Naive thymus-derived CD8-positive, alpha-beta T cell (primary cell): ENCODE measurements at places on chromosomes 4 and X.

DNA sequence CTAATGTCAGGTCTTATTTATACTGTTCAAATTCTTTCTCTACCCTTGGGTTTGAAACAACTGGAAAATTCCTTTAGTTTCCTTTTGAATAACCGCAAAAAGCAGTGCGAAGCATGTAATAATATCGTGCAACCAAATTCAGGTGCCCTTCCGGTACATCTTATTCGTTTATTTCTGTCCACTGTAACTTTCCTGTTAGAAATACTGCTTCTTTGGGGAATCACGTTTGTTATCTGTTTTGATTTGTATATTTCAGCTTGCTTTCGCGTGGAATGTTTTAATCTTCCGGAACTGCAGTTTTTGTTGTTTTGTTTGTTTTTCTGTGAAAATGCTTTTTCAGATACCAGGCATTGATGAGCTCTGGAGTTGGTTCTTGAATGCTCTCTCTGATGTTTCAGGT lies 85.7 kb upstream of the HPRT1 start:
- peaks cover 30% of the 10 kb centered on the region for H3K4me1 ChIP-seq
- peak overlapping the region; percentile 96 for H3K27ac ChIP-seq
- DNase-seq = no peak
- H3K36me3 ChIP-seq = no peaks in the 10 kb centered on the region
- no peaks in the 10 kb centered on the region for H3K27me3 ChIP-seq

DNA sequence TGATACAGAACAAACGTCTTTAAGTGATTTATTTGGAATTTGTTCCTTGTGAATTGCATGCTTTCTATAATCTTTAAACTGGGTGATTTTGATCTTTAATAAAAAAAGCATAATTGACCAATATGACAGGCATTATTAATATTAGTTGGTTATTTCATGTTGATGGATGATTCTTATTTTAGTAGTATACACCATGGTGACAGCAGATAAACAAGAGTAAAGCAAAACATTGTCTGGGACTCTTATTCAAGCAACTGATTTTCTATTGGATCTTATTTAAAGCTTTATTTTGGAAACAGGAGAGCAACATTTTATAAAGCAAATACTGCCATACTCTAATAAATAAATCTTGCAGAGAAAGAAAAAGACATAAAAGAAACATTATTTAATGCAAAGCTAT lies 591.4 kb upstream of the GNPDA2 start:
- H3K4me3 ChIP-seq = no peak overlapping the region
- no peaks in the 10 kb centered on the region for H3K27me3 ChIP-seq
- H3K4me1 ChIP-seq = no peaks in the 10 kb centered on the region
- H3K36me3 ChIP-seq = no peaks in the 10 kb centered on the region

DNA sequence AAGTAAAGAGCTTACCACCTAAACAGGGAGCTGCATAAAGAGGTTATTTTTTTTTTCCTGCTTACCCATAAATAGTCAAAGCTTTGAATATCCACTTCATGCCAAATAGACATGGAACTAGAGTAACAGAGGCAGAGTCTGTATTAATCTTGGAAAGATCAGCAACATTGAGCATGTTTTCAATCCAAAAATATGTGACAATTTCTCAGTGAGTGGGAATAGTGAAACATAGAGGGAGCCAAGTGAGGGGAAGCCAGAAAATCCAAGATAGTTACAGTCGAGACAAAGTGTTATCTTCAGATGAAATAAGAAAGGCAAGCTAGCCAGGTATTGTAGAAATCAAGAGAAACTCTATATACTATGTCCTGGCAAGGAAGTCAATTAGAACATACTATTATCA lies 122.3 kb upstream of the TACR3 start:
- no peak overlapping the region for H3K4me3 ChIP-seq
- no peaks in the 10 kb centered on the region for H3K27me3 ChIP-seq
- DNase-seq = no peak
- no peak overlapping the region for H3K27ac ChIP-seq
- no peaks in the 10 kb centered on the region for H3K36me3 ChIP-seq

DNA sequence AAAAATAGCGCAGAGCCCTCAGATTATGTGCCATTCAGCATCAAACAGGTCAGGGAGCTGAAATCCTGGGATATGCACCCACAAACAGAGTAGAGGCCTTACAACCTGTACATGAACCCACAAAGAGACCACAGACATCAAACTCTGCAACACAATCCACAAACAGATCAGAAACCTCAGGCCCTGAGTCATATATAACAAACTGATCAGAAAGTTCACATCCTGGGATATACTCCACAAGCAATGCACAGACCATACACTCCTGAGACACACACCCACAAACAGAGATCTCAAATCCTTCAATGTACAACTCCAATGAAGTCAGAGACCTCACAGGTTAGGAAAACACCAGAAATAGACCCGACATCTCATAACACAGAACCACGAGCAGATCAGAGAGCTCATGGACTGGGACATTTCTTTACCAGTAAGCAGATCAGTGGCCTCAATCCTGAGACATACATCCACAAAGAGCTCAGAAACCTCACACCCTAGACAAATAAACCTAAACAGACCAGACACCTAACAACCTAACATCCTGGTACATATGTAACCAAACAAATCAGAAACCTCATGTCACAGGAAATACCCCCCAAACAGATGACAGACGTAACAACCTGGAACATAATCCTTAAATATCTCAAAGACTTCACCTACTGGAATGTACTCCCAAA lies 24.2 kb downstream of the SUV39H1 start:
- H3K27me3 ChIP-seq = no peaks in the 10 kb centered on the region
- H3K36me3 ChIP-seq = no peaks in the 10 kb centered on the region
- H3K4me3 ChIP-seq = no peak overlapping the region
- H3K27ac ChIP-seq = no peak overlapping the region
- H3K4me1 ChIP-seq = peaks cover 45% of the 10 kb centered on the region

- peaks cover 3% of the 10 kb centered on the region for H3K4me1 ChIP-seq
- H3K27ac ChIP-seq = no peak overlapping the region
- no peak overlapping the region for H3K4me3 ChIP-seq
- H3K27me3 ChIP-seq = peaks cover 64% of the 10 kb centered on the region
- H3K36me3 ChIP-seq = no peaks in the 10 kb centered on the region
These were observed 22.2 kb upstream of the HMX1 start for GRCh38 chr4:8893624-8894423.

GRCh38 chr4:98890702-98891455 lies 38.1 kb downstream of the EIF4E start:
- H3K27ac ChIP-seq = no peak overlapping the region
- H3K4me3 ChIP-seq = no peak overlapping the region
- no peaks in the 10 kb centered on the region for H3K27me3 ChIP-seq
- peaks cover 47% of the 10 kb centered on the region for H3K36me3 ChIP-seq
- no peak for DNase-seq

DNA sequence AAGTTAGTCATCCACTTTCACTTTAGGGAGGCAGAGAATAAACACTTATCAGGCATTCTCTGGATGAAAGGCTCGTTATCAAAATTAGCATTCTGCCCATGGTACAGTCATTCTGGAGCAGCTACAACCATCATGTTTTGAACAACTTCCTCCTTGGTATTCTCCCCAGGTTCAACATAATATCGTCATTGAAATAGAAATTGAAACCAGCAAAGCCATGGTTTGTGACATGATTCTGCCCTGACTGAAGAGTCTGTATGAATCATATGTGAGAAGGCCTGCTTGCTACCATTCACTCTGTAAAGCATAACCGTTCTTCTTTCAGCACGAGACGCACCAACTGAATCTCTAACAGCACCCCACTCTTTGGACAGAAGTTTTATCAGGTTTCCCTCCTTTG lies 127.5 kb upstream of the RADX start:
- peak overlapping the region; percentile 43 for H3K27ac ChIP-seq
- peaks cover 17% of the 10 kb centered on the region for H3K4me1 ChIP-seq
- no peak for DNase-seq
- no peaks in the 10 kb centered on the region for H3K27me3 ChIP-seq

DNA sequence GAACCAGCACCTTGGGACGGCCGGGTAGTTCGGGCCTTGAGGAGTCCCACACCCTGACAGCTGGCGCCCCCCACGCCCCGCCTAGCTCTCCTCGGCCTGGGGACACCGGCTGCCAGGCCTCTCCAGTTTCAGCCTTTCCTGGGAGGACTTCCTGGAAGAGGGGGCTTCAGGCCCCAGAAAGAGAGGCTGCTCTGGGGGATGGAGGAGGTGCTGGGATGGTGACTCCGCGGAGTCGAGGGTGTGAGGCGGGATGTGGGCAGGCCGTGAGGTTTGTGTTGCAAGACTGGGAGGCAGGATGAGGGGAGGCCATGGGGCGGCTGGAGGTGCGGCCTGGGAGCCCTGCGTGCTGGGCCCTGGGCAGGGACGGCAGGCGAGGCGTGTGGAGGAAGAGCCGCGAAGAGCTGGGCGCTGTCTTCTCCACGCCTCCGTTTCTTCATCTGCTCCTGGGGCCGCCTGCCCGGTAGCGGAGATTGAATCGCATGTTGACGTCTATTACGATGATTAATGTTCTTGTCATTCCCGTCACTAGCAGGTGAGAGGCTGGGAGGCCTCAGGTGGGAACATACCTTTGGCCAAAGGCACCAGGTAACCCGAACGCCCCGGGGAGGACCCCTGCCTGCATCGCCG lies 918 bp upstream of the FGFRL1 start:
- H3K4me1 ChIP-seq = peaks cover 20% of the 10 kb centered on the region
- peak overlapping the region; percentile 90 for H3K4me3 ChIP-seq
- peaks cover 25% of the 10 kb centered on the region for H3K27me3 ChIP-seq
- H3K36me3 ChIP-seq = peaks cover 1% of the 10 kb centered on the region
